ENCODE measurements at places on chromosomes 7 and 10.

GRCh38 chr7:94529516-94529915 lies 19.9 kb downstream of the CASD1 start:
- no peak for DNase-seq

DNA sequence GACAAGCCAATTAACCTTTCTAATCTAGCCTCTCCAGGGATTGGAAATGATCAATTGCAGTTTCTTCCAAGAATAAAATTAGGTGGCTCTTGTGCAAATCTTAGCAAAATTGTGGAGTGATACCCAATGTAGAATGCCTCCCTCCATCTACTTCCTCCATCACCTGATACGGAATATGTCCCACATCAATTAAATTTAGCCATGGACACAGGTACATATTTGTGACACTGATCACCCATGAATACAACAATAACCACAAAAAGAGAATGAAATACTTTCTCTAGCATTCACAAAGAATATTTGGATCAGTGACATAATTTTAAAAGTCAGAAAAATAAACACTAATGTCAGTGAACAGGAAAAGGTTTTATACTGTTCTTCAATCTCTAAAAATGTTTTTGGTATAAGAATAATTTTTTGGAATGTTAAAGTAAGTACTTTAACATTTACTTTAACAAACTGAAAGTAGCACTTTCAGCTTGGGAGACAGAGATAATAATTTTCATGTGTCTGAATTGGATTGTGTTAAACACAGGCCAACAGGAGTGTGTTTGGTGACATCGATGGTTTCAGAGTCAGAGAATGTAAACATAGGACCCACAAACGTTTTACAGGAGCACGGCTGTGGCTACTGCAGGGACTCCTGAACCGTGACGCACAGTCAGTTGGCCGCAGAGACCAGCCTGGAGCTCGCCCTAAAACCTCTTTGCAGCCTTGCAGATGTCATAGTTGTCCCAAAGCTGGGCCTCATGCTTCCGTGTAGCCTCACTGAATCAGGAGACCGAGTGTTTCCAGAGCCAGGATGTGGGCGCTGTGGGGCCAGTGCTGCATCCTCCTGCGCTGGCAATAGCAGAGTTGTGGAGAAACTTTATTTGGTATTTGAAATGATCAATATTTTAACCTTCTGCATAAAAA lies 7.2 kb downstream of the RBM20 start:
- DNase-seq = no peak

DNA sequence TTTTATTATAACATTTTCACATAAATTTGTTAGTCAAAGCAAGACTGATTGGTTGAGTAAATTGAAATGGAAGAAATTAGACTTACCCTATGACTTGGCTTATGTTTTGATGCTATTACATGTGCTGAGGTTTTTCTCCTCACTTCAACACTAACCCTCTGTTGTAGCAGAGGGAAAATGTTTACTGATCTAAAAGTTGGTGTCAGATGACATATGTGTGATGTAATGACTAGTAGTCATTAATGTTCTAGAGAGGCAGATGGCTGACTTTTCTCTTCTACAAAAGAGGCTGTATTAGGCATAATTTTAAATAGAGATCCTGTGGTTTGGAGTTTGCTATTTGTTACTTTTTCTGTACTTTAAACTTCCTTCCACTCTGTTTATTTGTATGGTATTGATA lies 266.0 kb downstream of the BBS9 start:
- peak; percentile 44 for DNase-seq

- no peak for DNase-seq
Observed at GRCh38 chr10:113583571-113583970, 30.7 kb downstream of the HABP2 start.

DNA sequence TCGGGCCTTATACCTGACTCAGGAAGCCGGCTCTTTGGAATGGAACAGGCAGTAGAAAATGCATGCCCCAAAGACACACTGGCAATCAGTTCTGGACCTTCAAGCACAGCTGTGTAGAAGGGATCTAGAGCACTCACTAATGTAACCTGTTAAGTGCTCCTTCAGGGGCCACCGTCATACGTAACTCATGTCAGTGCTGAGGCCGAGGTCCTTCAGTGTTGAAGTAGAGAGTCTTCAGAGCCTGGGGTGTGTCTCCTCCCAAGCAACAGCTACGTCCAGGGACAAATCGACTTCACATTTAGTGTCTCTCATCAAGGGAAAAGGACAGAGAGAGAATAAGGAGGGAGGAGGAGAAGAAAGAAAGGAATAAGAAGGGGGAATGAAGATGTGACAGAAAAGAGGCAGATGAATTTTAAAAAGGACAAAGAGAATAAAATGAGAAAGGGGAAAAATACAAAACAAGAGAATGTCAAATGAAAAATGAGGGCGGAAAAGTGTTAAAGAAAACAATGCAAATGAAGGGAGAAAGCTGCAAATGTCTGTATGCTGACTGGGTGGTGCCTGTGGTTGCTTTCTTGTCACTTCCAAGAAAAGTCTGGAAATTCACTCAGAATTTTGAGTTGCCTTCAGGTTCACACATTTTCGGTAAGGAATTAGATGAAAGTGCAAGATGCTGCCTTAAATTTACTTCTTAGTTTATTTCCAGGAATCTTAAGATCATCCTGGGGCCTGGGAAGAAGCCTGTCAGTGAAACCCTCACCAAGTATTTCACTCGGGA lies 989.4 kb downstream of the GRID1 start:
- no peak for DNase-seq

DNA sequence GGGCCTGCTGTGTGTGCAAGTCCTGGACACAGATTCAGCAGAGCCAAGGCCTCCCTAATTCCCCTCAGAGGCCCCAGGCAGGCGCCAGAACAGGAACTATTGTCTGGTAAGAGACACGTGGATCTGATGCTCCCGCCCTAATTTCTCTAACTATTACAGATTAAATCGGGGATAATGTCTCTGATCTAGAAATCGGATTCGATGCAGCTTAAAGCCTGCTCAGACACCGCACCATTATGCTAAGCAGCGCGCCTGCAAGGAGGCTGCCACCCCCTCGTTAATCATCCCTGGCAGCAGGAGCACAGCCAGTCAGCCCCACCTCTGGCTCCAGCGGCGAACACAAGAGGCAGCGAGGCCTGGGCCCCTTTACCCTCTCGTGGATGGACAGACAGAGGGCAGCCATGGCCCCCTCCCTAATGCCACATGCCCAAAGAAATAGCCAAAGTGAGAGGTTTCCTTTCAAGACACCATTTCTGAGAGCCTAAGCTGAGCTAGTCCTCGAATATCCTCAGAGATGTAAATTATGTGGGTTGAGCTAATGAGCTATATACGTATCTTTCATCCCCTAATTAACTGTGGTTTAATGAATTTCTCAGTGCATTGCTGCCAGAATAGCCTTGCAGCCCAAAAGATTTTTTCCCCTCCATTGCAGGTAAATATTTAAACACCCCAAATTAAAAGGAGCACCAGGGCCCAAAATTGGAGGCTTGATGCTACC lies 122.1 kb downstream of the GRID1 start:
- no peak for DNase-seq

GRCh38 chr7:35450456-35451214 lies 196.7 kb upstream of the TBX20 start:
- DNase-seq = no peak

GRCh38 chr10:29666201-29666600 lies 31.4 kb upstream of the SVIL start:
- no peak for DNase-seq

DNA sequence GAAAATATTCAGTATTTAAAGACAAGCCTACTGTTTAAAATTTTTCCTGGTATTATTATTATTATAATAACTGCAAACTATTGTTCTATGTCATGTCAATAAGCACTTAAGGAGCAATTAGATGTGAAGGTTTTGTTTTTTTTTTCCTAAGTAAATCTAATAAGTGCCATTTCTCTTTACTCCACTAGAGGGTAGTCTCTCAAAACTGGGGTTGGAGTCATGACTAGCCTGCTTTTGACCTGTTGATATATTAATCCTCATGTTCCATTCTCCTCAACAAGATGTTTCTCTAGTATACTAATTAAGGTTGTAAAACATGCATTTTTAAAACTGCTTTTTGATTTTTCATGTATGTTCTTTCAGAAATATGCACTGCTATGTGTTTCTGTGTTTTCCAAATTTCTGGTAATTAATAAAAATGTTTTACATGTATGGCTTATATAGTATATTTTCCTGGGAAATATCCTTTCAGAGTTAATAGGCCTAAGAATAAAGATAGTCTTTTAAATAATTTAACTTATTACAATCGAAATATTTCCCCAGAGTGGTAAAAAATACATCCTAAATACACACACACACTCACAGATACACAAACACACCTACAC lies 1.0 kb upstream of the LRRN3 start:
- DNase-seq = peak; percentile 40

GRCh38 chr10:96858706-96859050 lies 26.6 kb downstream of the LCOR start:
- DNase-seq = no peak
